ENCODE measurements at places on chromosomes 16 and 17.

DNA sequence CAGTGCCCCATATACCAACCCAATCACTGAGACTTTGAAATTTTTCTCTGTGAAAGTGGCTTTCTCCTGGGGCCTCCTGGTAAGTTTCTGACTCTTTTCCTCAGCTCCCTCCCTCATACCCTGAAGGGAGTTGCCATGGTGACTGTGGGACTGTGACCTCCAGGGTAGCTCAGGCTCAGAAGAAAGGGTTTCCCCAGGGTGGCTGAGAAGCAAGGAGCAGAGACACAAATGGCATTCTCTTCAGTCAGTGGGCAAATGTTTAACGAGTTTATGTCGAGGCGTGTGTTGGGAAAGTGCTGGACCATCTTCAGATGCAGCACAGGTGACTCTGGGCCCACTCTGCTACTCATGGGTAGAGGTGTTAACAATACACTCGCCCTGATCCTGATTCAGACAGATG lies 46.8 kb downstream of the MRPS23 start:
- no peak for DNase-seq

- no peak for DNase-seq
Measured at GRCh38 chr17:27800522-27800921, at the start of gene NOS2. Gene NOS2, minus strand, starts transcription at chr17:27800529. Its CDS starts 1,720 bp downstream, at chr17:27798809.

- no peak for DNase-seq
Measured at GRCh38 chr17:15920758-15921239, 24.1 kb upstream of the ADORA2B start.

DNA sequence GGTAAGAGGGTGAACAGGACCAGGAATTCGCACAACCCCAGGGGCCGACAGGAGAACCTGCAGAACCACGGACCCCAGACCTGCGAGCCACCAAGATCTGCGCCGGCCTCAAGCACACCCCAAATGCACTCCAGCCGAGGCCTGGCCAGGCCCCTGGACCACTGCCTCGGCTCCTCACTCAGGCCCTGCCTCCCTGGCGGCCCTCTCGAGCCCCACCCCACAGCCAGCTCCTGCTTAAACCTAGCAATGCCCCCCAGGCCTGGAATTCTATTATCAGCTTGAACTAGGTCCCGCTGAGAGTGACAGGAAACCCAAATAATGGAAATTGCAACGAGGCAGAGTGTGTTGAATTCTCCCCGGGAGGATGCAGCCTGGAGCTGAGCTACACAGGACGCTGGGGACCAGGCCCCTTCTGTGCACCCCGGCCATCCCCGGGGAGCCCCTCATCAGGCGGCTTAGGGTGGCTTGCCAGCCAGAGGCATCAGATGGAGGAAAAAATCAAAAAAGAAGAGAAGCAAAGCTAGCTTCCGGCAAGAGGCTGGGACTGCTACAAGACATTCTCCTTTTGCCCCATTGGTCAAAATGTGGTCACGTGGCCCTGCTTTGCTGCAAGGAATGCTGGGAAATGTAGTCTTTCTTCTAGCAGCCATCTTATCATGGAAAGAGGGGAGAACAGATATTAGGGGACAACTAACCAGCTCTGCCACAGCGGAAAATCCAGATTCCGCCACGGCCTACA lies 2.4 kb upstream of the ENPP7 start:
- DNase-seq: peak; percentile 77

DNA sequence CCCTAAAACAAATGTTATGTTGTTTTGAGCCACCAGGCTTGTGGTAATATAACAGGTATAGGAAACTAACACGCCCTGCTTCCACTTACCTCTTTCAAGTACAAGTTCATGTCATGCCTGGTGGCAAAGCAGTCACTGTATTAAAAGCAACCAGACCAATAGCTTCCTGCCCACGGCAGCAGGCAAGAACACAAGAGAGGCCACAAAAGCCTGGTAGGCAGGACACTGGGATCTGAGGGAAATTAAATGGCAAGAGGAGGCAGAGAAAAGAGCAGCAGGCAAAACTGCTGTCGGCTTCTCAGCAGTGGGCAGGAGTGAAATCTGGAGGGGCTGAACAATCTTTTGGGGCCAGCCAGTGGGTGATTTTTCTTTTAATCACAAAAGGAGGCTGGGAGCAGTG lies 2.2 kb downstream of the CYTH1 start:
- no peak for DNase-seq
